ENCODE measurements at places on chromosomes 3 and 15. TPM values are rescaled to one million over a fixed set of nuclear protein-coding genes. Genes with fewer than 3 reads are reported as not detected.

DNA sequence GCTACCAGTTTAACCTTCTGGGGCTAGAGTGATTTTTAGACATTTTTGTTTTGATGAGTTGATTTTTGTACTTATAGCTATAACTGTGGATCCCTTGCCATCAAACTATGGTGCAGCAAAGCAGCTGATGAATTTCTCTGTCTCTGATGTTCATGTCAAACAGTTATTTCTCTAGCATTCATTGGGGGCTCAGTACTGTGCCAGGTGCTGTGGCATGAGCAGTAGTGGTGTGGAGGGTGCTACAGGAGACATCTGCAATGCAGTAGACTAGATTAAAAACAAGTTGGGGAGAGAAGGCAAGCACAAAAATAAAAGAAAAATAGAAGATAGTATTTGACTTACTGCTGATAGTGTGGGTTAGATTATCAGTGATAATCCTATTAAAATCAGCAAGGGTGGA is 95.3 kb downstream of the AKAP13 start:
- H3K27me3 ChIP-seq: no peaks in the 10 kb centered on the region
- H3K36me3 ChIP-seq: no peaks in the 10 kb centered on the region
- H3K4me3 ChIP-seq: no peak overlapping the region
- no peak overlapping the region for H3K27ac ChIP-seq
- peaks cover 41% of the 10 kb centered on the region for H3K4me1 ChIP-seq

GRCh38 chr3:901953-902778 is 190.7 kb upstream of the CNTN6 start:
- no peaks in the 10 kb centered on the region for H3K36me3 ChIP-seq
- peak; percentile 48 for DNase-seq
- no peak overlapping the region for H3K4me3 ChIP-seq

GRCh38 chr3:100899440-100900091 is 93.7 kb downstream of the ABI3BP start:
- H3K4me1 ChIP-seq: peaks cover 64% of the 10 kb centered on the region
- peak; percentile 89 for DNase-seq
- H3K36me3 ChIP-seq: 0 out of 2 replicates have a peak, but pooled peaks cover 13% of the 10 kb centered on the region

Gene BFSP2
- total RNA-seq: not detected

Gene GNB4
- total RNA-seq: 6.3 TPM

Gene MCTP2
- total RNA-seq: 6.2 TPM

All from PC-3 (cell line).